CMK (cell line): ENCODE measurements at places on chromosomes 7 and 10.

DNA sequence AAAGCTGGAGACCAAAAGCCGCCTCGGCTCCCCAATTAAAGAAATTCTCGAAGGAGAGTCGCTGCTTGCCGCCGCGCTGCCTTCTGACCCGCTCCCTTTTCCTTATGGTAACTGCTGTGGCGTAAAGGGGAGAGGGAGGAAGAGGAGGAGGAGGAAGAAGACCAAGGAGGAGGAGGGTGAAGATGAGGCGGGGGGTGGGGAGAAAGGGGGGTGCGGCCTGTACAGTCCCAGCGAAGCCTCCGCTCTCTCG, 388 bp downstream of the CNOT4 start:
- peak; percentile 43 for DNase-seq

GRCh38 chr10:56991591-56992069, 630.6 kb upstream of the ZWINT start:
- DNase-seq, result no peak

DNA sequence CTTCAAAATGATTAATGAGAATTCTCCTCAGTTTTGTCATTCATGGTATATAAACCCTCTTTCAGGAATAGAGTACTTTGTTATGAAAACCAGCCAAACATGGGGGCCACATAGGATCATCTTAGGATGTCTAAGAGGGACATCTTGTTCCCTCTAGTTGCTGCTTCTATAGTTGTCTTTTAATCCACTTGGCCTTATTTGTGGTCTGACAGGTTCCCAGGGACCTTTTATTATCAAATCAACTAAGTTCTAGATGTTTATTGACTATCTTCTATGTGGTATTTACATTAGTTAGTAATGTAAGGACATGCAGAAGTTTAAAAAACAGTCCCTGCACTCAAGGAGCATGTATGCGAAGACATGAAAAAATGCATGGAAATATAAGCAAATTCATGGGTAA, 1.6 kb upstream of the ZC3HAV1 start:
- no peak for DNase-seq

DNA sequence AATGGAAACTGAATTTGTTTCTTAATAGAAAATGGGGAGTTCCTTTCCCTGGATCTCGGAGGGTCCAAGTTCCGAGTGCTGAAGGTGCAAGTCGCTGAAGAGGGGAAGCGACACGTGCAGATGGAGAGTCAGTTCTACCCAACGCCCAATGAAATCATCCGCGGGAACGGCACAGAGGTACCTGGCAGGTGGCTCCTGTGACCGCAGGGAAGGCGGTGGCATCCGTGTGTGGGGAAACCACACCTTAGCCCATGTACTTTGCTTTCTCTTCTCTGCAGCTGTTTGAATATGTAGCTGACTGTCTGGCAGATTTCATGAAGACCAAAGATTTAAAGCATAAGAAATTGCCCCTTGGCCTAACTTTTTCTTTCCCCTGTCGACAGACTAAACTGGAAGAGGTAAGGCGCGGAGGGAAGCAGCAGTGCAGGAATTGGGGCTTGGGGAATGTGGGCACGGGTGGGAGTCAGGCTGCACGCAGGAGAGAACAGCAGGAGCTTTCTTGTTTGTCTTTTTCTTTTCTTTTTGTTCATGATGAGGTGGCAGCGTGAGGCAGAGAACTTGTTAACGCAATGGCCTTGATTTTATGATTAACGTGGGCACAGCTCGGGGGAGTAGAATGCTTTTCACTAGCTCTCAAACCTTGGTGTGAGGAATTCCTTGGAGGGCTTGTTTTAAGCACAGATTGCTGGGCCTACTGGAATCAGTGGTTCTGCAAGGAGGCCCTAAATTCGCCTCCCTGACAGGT, 12.8 kb downstream of the HKDC1 start:
- no peak for DNase-seq

GRCh38 chr7:50610521-50611277, 45.5 kb upstream of the DDC start:
- no peak for DNase-seq

DNA sequence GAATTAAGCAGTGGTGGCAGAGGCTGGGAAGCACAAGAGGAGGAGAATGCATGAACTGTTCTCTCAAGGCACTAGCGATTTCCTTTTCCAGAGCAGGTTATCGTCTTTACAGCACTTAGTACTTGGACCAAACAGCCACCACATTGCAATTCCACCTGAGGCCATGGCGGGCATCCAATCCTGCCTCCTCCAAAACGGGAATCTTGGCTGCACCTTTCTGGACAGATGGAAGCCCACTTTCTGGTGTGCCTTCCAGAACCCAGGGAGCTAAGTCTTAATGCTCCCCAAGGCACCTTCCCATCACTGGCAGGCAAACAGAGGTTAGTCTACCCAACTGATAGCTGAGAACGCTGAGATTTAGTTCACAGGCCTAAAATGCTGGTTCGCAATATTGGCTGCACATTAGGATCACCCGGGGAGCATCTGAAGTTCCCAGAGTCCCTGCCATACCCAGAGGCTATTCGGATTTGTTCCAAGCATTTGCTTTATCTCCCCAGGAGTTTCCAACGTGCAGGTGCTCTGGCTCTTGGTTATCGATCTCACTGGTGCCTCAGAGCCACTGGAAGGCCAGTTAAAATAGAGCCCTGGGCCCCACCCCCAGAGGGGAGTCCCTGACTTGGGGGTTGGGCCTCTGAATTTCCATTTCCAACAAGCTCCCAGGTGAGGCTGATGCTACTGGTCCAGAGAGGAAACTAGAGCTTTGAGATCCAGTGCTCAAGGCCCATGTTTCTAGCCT, 62.2 kb downstream of the KCNMA1 start:
- DNase-seq, result no peak

- DNase-seq, result no peak
Measured at GRCh38 chr10:122122493-122122892, 133.5 kb downstream of the TACC2 start.

DNA sequence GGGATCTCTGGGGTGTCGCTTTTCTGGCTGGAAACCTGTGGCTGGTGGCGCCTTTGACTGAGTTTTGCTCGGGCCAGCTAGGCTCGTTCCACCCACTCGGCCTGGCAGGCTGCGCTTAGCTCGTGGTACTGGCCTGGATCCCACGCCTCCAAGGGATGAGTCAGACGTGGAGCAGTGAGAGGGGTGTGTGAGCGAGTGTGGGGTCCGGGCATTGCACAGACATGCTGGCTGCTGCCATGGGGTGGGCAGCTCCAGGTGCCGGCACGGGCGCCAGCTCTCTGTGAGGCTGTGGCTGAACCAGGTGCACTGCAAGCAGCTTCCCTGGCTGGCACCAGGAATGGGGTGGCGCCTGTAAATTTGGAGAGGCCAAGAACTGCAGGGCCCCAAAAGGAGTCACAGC, 63.1 kb upstream of the CACNA2D1 start:
- no peak for DNase-seq

GRCh38 chr7:117145333-117145732, 177.5 kb downstream of the WNT2 start:
- no peak for DNase-seq

- DNase-seq, result peak; percentile 90
Measured at GRCh38 chr10:70672165-70673042, at the start of gene ADAMTS14. TSS of gene ADAMTS14 (plus strand) at chr10:70672506. CDS start at chr10:70672803, 297 bp downstream.

GRCh38 chr10:3778692-3779157, 6.3 kb downstream of the KLF6 start:
- no peak for DNase-seq

DNA sequence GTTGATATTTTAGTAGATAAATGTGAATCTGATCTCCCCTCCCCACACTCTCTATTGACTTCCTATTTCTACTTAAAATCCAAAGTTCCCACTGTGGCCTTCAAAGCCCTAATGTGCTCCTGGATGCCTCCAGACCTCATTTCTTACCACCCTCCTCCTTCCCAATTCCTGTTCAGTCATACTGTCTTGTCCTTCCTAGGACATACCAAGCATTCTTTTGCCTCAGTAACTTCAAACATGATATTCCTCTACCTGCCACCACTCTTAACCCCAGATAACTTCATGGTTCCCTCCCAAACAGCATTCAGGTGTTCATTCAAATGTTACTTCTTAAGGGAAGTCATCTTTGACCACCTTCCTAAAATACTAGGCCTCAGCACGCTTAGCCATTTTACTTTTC, 34.2 kb upstream of the FAM221A start:
- DNase-seq, result no peak

- no peak for DNase-seq
Measured at GRCh38 chr7:8783229-8783628, 349.8 kb downstream of the NXPH1 start.

DNA sequence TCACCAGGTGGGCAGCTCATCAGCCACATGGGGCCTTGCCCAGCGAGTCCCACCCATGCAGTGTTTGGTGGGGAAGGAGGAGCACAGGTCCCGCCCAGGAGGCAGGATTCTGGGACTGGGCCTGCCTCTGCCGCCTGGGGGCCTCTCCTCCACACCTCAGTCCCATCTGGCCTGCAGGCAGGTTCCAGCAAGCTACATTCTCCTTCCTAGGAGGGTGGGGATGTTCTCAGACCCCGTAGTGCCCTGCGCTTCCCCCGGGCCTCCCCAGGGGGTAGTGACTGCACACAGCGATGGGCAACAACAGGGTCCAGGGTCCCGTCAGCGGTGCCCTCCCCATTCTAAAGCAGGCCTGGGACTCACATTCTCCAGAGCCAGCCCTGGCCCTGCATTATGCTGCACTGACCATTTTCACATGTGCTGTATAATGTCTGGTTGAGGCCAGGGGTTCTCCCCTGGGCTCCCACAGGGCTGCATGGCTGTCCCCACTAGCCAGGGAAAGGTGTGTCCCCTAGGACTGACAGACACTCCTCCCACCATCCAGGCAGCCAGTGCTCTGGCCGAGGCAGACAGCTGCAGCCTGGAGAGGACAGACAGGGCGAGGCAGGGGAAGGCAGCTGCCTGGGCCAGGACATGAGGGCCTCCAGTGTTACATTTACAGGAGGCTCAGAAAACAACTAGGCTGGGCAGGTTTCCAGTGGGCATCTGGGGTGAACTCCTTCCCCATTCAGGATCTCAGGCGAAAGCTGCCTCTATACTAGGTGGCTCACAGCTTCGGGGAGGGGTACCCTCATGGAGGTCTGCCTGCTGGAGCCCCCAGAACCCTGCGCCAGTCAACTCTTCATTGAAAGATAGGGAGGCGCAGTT, 9.3 kb downstream of the RASGEF1A start:
- no peak for DNase-seq

DNA sequence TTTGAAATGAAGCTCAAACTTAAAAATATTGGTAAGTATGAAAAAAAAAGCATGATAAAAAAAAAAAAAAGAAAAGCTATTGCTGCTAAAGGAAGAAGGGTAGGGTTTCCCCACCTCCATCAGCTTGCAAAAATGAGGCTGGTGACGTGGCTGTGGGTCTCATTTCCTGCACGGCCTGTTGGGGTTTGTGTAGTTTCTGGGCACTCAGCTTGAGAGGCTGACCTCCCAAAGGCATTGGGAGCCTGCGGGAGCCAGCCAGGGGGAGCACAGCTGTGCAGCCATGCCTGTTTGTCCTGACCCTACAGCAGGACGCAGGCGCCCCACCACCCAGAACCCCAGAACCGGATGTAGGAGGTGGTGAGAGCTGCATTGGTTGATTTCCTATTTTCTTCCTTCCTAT, 48.8 kb upstream of the CARD11 start:
- no peak for DNase-seq

- no peak for DNase-seq
Measured at GRCh38 chr10:61279400-61279799, 173.8 kb downstream of the TMEM26 start.

- no peak for DNase-seq
Measured at GRCh38 chr10:51129946-51130544, 55.8 kb downstream of the PRKG1 start.

GRCh38 chr10:3036155-3037021, 31.0 kb upstream of the PFKP start:
- no peak for DNase-seq

GRCh38 chr7:43456200-43456599, 126.7 kb upstream of the STK17A start:
- no peak for DNase-seq

- DNase-seq, result no peak
Measured at GRCh38 chr10:119319161-119319919, 112.0 kb downstream of the GRK5 start.

GRCh38 chr7:66905689-66906088, 15.3 kb upstream of the TMEM248 start:
- no peak for DNase-seq

GRCh38 chr7:124989911-124990310, 60.3 kb upstream of the POT1 start:
- DNase-seq, result no peak

DNA sequence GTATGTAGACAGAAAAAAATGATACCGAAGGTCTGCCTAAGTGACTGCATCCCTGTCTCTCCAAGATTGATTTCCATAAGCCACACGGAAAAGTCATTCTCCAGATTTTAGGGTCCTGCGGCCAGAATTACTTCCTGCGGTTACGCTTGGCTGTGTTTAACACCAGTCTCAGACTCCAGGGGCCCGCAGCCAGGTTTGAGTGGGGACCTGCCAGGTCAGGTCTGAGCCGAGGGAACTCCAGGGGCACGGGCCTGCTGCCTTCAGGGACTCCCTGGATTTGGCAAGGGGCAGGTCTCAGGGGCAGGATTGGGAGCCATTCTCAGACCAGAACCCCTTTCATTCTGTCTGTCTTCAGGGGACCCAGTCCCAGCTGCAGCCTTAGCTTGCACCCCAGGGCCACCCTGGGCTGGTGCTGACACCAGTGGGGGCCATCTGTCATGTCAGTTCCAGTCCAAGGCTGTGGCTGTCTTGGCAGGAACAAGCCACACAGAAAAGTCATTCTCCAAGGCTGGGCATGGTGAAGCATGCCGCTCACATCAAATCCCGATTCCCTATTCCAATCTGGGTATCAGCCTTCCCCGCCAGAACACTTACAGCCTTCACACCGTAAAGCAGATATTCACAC, 39.0 kb downstream of the TMEM120A start:
- DNase-seq, result no peak

DNA sequence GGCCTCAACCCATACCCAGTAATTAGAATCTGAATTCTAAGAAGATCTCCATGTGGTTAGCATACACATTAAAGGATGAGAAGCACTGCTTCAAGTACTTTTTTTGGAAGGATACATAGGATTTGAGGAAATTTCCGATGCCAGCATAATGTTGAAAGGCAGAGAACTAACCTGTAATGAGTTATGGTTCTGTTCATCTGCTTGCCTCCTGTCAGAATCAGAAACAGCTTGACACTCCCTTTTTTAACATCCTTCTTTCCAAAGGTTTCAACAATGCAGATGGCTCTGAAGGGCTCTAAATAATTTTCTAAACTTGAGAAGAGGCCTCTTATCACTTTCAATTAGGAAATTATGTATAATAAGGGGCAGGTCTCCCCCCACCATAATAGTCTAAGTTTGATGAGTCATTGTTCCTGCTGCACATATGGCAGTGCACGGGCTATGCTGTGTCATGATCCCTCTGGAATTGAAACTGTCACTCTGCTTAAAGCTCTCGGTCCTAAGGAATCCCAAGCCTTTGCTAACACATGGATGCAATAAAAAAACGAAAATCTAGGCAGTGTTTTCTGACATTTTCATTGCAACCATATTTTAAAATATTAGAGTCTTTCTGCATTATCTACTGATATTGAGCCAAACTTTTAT, 291.2 kb upstream of the FZD1 start:
- no peak for DNase-seq

- no peak for DNase-seq
Measured at GRCh38 chr10:33341637-33342036, 7.2 kb upstream of the NRP1 start.

- no peak for DNase-seq
Measured at GRCh38 chr10:132506711-132507408, 30.7 kb upstream of the INPP5A start.
